ENCODE measurements at places on chromosomes 6 and 20.

- no peaks in the 10 kb centered on the region for H3K4me1 ChIP-seq
- no peaks in the 10 kb centered on the region for H3K36me3 ChIP-seq
- no peak for DNase-seq
Observed at GRCh38 chr6:121110733-121111132, 223.5 kb downstream of the TBC1D32 start.

DNA sequence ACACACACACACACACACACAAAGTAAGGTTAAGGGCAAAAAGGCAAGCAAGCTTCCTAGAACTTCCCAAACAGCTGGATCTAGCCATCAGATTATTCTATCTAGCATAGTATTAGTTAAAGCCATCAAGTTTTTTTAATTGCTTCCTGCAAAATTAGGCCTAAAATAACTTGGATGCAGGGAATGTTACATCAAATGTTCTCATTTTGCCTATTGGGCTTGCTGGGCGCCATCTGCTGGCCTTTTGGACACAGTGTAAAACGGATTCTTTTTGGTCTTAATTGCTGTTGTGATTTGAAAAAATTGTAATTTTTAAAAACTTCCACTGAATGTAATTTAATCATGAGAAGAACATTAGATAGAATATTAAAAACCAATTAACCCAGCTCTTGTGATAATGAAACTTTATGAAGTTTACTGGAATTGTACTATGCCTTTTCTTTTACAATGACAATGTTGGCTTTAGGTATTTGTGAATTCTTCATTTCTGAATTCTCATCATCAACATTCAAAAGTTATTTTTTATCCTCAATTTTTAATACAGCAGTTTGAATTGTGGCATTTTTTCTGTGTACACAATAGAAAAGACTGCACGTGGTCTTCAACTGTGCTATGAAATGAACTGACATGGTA, 6.8 kb downstream of the MKKS start:
- H3K4me3 ChIP-seq = no peak overlapping the region
- no peaks in the 10 kb centered on the region for H3K27me3 ChIP-seq
- no peak for DNase-seq
- no peaks in the 10 kb centered on the region for H3K36me3 ChIP-seq
- H3K4me1 ChIP-seq = no peaks in the 10 kb centered on the region

DNA sequence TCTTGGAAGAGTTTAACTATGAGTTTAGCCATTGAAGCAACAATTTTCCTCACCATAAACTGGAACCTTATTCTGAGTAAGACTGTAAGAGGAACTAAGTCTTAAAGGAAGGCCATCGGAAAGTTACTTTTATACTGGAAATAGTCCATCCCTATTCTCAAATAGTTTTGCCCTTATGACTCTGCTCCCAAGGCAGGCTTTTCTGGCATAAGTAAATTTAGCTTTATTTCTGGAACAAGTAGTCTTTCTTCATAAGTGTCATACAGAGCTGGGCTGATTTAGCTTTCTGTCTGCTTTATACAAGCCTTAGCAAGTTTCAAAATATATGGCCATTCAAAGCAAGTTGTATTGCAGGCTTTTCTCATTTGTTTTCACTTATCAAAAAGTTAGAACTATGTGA, 328.1 kb downstream of the HACE1 start:
- DNase-seq = no peak
- H3K4me3 ChIP-seq = no peak overlapping the region
- H3K4me1 ChIP-seq = peaks cover 4% of the 10 kb centered on the region
- H3K27ac ChIP-seq = peak overlapping the region; percentile 13
- H3K27me3 ChIP-seq = no peaks in the 10 kb centered on the region
- H3K36me3 ChIP-seq = no peaks in the 10 kb centered on the region

- H3K4me3 ChIP-seq = peak overlapping the region; percentile 7
- peaks cover 8% of the 10 kb centered on the region for H3K4me1 ChIP-seq
- H3K27ac ChIP-seq = no peak overlapping the region
- H3K27me3 ChIP-seq = peaks cover 66% of the 10 kb centered on the region
- no peaks in the 10 kb centered on the region for H3K36me3 ChIP-seq
Observed at GRCh38 chr20:41365777-41366545, 657 bp downstream of the EMILIN3 start.

DNA sequence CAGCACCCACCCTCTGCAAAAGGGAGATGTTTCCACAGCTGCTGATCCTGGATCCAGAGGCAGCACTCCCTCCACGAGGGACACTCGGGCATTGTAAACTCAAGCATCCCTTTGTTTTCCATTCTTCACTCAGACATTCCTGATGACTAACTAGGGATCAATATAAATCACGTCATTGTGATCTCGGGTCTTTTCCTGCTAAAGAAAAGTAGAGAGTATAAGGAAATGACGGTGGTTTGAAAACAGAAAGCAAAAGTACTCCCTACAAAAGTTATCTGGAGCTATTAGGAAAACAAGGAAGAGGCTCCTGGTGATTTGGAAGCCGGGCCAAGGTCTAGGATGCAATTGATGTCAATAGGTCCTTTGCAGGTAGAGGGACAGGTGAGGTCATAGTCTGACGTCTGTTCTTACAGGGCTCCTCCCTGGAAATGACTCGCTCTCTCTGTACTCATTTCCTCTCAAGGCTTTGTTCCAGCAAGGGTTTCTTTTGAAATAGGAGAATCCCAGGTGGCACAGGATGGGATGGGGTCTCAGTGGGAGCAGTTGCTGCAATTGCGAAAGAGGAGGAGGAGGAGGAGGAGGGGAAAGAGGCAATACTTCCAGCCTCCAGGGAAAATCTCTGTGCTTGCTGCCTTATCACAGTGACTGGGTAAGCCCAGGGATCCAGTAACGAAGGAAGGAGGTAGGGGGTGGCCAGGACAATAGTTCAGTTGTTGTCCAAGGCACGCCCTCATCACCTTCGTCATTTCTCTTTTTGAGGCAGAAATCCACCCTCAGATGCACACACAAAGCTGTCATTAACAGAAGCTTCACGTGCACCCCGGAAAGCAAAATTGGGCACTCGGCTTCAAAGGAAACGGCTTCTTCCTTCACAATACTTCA, 222.8 kb downstream of the LY86 start:
- DNase-seq = no peak
- peaks cover 31% of the 10 kb centered on the region for H3K4me1 ChIP-seq
- H3K36me3 ChIP-seq = no peaks in the 10 kb centered on the region
- no peaks in the 10 kb centered on the region for H3K27me3 ChIP-seq
- peak overlapping the region; percentile 74 for H3K27ac ChIP-seq

GRCh38 chr20:4814696-4815252, 93.1 kb downstream of the PRND start:
- H3K36me3 ChIP-seq = peaks cover 32% of the 10 kb centered on the region
- peak overlapping the region; percentile 98 for H3K27ac ChIP-seq
- H3K4me3 ChIP-seq = peak overlapping the region; percentile 32
- H3K4me1 ChIP-seq = peaks cover 16% of the 10 kb centered on the region

GRCh38 chr6:71238351-71238750, 50.3 kb upstream of the OGFRL1 start:
- no peaks in the 10 kb centered on the region for H3K27me3 ChIP-seq
- H3K4me3 ChIP-seq = no peak overlapping the region
- H3K27ac ChIP-seq = no peak overlapping the region
- no peaks in the 10 kb centered on the region for H3K36me3 ChIP-seq
- no peaks in the 10 kb centered on the region for H3K4me1 ChIP-seq
- DNase-seq = no peak

DNA sequence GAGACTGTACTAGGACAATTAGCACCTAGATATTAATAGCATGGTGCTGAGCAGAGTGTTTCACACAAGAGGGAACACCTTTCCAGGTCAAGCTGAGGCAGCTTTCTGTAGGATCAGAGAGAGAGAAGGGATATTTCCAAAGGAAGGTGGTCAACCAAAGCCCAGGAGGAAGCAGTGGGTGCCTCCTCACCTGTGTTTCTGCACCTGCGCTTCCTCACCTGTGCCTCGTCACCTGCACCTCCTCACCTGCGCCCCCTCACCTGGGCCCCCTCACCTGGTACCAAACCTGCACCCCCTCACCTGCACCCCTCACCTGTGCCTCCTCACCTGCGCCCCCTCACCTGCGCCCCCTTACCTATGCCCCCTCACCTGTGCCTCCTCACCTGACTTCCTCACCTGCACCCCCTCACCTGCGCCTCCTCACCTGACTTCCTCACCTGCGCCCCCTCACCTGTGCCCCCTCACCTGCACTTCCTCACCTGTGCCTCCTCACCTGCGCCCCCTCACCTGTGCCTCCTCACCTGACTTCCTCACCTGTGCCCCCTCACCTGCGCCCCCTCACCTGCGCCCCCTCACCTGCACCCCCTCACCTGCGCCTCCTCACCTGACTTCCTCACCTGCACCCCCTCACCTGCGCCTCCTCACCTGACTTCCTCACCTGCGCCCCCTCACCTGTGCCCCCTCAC, 67.9 kb downstream of the TTLL2 start:
- DNase-seq = no peak
- H3K36me3 ChIP-seq = no peaks in the 10 kb centered on the region
- no peaks in the 10 kb centered on the region for H3K27me3 ChIP-seq

- no peak overlapping the region for H3K4me3 ChIP-seq
- no peak for DNase-seq
- H3K27me3 ChIP-seq = no peaks in the 10 kb centered on the region
- no peaks in the 10 kb centered on the region for H3K36me3 ChIP-seq
Observed at GRCh38 chr6:335572-335971, 43.3 kb downstream of the DUSP22 start.

GRCh38 chr6:140091895-140092294, 717.4 kb upstream of the CITED2 start:
- no peaks in the 10 kb centered on the region for H3K36me3 ChIP-seq
- H3K27ac ChIP-seq = no peak overlapping the region
- H3K27me3 ChIP-seq = no peaks in the 10 kb centered on the region
- no peak for DNase-seq
- no peak overlapping the region for H3K4me3 ChIP-seq

DNA sequence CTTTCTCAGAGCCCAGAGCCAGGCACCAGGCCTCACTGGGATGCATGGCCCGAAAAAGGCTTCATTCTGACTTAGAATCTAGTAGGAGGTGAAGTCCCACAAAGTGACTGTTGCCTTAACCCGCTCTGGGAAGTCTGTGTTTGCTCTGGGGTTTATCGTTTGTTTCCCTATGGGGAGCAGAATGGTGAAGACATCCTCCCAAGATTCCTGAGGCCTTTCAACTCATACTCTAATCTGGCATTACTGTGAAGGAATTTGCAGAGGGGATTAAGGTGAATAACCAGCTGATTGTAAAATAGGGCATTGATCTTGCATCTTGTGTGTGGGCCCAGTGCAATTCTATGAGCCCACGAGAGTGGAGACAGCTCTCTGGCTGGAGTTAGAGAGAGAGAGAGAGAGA, 67.8 kb downstream of the CDH26 start:
- H3K4me1 ChIP-seq = no peaks in the 10 kb centered on the region
- no peak overlapping the region for H3K4me3 ChIP-seq
- no peaks in the 10 kb centered on the region for H3K36me3 ChIP-seq
- no peak overlapping the region for H3K27ac ChIP-seq

GRCh38 chr6:37549154-37549553, 49.5 kb upstream of the CCDC167 start:
- no peak for DNase-seq
- H3K27me3 ChIP-seq = no peaks in the 10 kb centered on the region
- H3K36me3 ChIP-seq = no peaks in the 10 kb centered on the region
- no peak overlapping the region for H3K27ac ChIP-seq
- no peaks in the 10 kb centered on the region for H3K4me1 ChIP-seq

- no peak overlapping the region for H3K4me3 ChIP-seq
- no peaks in the 10 kb centered on the region for H3K36me3 ChIP-seq
- H3K27me3 ChIP-seq = no peaks in the 10 kb centered on the region
- H3K4me1 ChIP-seq = no peaks in the 10 kb centered on the region
- no peak overlapping the region for H3K27ac ChIP-seq
- DNase-seq = no peak
Observed at GRCh38 chr20:23721962-23722361, 28.8 kb downstream of the CST1 start.

DNA sequence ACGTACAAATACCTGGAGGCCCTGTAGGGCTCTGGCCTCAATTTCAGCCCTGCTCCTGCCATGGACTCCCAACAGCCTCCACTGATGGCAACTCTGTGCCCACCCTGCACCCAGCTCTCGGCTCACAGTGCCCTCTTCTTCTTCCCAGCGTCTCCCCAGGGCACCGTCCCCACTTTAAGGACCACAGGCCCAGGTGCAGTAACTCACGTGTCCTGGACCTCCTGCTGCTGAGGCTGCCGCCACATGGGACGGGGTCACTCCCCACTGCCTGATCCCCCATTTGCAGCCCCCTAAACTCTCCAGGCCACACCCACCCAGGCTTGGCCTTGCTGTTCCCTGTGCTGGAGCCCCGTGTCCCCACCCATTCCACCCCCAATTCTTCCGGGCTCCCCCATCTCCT, 223.4 kb downstream of the PREX1 start:
- no peak overlapping the region for H3K4me3 ChIP-seq
- H3K4me1 ChIP-seq = no peaks in the 10 kb centered on the region
- no peak for DNase-seq
- no peaks in the 10 kb centered on the region for H3K36me3 ChIP-seq

DNA sequence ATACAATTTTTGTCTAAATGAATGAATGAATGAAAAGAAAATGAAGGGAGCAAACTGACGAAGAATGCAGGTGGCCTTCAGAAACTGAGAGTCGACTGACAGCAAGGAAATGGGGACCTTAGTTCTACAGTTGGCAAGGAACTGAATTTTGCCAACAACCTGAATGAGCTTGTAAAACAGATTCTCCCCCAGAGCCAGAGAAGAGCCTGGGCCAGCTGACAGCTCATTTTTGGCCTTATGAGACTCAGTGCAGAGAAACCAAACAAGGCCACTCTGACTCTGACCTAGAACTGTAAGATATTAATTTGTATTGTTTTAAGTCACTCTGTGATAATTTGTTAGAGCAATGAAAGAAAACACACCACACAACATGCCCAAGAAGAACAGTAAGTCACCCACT, 21.8 kb downstream of the MAN1A1 start:
- H3K27me3 ChIP-seq = no peaks in the 10 kb centered on the region
- H3K36me3 ChIP-seq = peaks cover 13% of the 10 kb centered on the region
- DNase-seq = no peak
- H3K4me1 ChIP-seq = no peaks in the 10 kb centered on the region
- no peak overlapping the region for H3K27ac ChIP-seq

DNA sequence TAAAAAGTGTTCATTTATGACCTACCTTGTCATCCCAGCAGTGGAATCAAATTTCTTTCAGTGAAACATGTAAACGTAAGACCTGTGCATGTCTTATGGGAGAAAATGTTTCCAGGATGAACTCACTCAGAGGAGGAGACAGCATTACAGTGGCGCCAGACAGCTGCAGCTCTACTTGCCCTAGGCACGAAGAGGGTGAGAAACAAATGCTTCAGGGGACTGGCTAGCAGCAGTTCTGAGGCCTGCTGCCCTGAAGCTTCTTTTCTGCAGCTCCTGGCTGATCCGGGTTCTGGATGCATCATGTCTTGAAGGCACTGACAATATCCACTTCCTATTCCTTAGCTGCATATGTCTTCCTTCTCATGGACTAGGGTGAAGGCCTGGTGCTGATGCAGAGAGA, 120.2 kb downstream of the QRSL1 start:
- no peaks in the 10 kb centered on the region for H3K36me3 ChIP-seq
- H3K27me3 ChIP-seq = no peaks in the 10 kb centered on the region
- H3K4me1 ChIP-seq = no peaks in the 10 kb centered on the region
- DNase-seq = no peak
- H3K27ac ChIP-seq = no peak overlapping the region

Measured in left lung (tissue), 14 donors.